ENCODE measurements at places on chromosomes 11 and 22. TPM values are rescaled to one million over a fixed set of nuclear protein-coding genes. Genes with fewer than 3 reads are reported as not detected.

GRCh38 chr11:119567688-119568582 is 145.0 kb upstream of the THY1 start:
- DNase-seq = no peak

DNA sequence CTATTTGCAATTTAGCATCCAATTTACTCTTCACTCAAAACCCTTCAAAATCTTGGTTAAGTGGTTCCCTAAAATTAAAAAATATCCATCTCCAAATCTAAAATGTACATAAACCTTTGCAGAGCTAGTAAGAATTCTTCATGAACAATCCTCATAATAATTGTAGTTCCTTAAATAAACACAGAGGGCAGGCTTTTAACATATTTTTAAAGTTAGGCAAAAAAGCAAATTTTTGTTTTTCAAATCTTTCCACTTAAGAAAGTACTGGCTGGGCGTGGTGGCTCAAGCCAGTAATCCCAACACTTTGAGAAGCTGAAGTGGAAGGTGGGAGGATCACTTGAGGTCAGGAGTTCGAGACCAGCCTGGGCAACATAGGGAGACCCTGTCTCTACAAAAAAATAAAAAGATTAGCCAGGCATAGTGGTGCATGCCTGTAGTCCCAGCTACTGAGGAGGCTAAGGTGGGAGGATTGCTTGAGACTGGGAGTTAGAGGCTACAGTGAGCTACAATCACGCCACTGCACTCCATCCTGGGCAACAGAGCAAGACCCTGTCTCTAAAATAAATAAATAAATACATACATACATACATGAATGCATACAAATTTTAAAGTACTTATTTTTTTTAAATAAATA is 25.1 kb upstream of the PLAAT3 start:
- DNase-seq = no peak

GRCh38 chr11:75924966-75925784 is 110.2 kb downstream of the UVRAG start:
- DNase-seq = no peak

GRCh38 chr11:12963792-12964536 is 45.2 kb upstream of the RASSF10 start:
- peak; percentile 49 for DNase-seq

DNA sequence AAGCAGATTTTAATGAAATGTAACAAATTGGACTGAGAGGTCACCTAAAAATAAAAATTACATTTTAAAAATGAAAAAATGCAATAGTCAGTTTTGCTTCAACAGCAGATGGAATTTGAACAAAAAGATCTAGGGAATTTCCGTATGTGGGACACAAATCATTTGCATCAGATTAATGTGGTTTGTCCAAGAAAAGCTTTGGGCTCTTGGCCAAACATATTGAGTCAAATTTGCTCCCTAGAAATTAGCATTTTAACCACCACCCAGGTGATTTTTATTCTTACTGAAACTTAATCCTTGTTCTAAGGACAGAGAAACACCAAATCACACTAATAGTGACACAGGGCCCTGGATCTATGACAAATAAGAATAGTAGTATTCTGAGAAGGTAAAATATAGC is 1477.8 kb downstream of the FAM181B start:
- DNase-seq = no peak

GPR83 gene
- total RNA-seq = 0.15 TPM

CHRM1 gene
- total RNA-seq = not detected

HIC2 gene
- 9.7 TPM for total RNA-seq

LYVE1 gene
- not detected for total RNA-seq

Data from CD4-positive, CD25-positive, alpha-beta regulatory T cell (primary cell).